ENCODE measurements at places on chromosomes 2 and 18.

GRCh38 chr2:230939691-230940470 is 14.8 kb upstream of the GPR55 start:
- no peak for DNase-seq

DNA sequence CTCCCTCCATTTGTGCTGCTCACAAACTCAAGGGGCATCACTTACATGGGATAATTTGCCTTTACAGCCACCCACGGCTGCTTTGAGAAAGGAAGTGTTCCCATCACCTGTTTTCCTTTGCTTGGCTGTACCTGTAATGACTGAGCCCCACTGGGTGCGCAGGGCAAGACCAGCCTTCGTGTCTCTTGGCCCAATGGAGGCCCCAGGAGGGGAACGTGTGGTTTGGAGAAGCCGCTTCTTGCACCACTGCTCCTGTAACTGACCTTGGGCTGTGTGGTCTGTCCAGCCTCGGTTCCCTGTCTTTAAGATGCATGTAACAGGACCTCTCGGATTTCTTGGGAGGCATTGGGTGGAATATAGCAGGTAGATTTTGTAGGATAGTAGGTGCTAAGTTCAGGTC is 41.1 kb downstream of the LDLRAD4 start:
- DNase-seq = no peak

- DNase-seq = no peak
Measured at GRCh38 chr2:55355451-55355850, 64.2 kb downstream of the CCDC88A start.

GRCh38 chr2:46722142-46722541 is 193.5 kb downstream of the MCFD2 start:
- no peak for DNase-seq

- DNase-seq = no peak
Measured at GRCh38 chr18:50859793-50860555, 18.9 kb upstream of the ME2 start.

DNA sequence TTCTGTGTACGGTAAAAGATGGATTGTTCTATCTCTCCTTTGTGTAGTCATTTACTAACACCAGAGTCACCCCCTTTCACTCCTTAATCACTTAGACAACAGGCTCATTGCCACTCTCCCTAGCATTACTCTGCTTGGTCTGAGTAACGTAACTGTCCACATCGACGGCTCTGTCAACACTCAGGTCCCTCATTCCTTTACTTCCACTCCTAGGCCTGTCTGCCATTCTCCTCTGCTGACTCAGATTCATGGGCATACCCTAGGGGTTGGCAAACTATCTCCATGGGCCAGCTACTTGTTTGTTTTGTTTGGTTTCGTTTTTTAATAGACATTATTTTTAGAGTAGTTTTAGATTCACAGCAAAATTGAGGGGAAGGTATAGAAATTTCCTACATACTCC is 243.9 kb downstream of the NR4A2 start:
- no peak for DNase-seq
